NT2/D1 (cell line): ENCODE measurements at places on chromosomes 6 and 20.

DNA sequence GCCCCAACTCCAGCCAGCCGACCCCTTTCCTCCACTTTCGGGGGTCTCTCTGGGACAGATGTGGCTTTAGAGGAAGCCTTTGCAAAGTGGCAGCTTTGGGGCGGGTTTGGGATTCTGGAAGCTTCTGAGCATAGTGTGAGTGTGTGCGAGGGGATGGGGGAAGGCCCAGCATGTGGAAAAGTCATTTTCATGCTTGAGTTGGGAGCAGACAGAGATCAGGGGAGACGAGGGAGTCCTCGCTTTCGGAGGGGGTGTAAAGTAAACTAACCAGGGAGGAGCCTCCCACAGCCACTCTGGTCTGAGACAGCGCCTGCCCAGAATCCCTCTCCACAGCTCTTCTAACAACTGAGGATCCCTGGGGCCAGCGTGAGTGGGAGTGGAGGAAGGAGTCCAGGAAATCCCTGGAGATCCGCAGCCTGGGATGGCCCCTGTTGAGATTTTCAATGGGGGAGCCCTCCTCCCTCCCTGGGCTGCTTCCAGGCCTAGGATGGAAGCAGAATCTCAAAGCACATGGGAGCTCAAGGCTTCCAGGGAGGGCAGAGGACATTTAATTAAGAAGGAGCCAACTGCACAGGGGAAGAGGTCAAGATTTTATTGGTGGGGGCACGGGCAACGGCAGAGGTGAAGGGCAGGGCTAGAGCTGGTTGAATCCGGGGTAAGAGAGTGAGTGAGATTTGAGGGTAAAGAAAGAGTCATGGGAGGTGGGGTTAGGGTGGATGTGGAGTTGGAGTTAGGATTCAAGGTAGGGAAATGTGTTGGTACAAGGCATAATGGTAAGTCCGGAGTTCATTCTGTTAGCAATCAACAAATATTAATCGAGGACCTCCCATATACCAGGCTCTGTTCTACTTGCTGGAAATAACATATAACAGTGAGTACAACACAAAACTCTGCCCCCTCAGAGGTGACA lies 102.3 kb upstream of the FOXP4 start:
- DNase-seq = no peak

GRCh38 chr20:23691675-23692074 lies 2.8 kb upstream of the CST4 start:
- no peak for DNase-seq

DNA sequence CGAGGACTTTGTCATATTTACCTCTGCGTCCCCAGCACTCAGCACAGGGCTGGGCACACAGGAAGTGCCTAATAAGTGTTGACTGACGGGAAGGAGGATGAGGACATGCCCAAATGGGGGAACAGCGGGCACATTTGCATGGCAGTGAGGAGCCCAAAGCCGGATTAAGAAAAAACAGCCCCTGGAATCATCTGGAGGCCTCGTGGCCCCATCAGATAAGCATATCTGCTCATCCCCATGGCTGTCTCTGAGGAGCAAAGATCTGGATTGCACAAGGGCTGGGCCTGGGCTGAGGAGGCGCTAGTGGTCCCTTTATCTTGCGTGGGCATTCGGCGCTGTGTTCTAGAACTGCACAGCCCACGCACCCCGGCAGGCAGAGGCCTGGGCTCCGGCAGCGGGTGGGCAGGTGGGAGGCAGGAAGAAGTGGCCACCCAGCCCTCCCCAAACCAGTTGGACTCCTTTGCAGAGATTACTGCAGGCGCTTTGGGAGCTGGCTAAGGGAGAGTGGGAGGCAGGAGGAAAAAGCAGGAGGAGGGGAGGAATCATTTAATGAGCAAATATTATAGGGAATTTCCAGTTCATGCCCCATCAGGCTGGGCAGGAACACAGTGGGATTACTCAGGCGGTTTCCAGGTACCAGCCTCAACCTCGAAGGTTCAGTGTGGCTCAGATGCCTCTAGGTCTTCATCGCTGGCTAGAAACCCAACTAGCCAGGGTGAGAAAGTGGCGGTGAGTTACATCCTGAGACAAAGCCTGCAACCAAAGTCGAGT lies 108.1 kb downstream of the CEBPB start:
- no peak for DNase-seq

DNA sequence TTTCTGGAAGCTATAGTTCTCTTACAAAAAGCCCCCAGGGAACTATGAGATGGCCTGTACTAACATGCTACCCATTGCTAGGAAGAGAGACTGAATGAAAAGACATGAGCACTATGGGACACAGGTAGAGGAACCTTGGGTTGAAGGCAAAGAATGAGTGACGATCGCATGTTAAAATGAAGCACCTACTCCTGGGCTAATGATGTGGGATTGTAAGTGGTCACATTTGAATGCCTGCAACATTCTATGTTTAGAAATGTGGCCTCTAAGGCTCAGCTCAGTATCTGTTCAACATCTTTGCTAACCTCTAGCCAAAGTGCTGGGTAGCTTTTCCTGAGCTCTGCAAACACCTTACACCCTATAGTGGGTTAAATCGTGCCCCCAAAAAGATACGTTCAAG lies 5.2 kb upstream of the ZC3H12D start:
- no peak for DNase-seq

GRCh38 chr6:85551264-85551663 lies 42.4 kb downstream of the SNX14 start:
- DNase-seq = no peak

- DNase-seq = no peak
Measured at GRCh38 chr6:92690997-92691599, 728.3 kb downstream of the EPHA7 start.

DNA sequence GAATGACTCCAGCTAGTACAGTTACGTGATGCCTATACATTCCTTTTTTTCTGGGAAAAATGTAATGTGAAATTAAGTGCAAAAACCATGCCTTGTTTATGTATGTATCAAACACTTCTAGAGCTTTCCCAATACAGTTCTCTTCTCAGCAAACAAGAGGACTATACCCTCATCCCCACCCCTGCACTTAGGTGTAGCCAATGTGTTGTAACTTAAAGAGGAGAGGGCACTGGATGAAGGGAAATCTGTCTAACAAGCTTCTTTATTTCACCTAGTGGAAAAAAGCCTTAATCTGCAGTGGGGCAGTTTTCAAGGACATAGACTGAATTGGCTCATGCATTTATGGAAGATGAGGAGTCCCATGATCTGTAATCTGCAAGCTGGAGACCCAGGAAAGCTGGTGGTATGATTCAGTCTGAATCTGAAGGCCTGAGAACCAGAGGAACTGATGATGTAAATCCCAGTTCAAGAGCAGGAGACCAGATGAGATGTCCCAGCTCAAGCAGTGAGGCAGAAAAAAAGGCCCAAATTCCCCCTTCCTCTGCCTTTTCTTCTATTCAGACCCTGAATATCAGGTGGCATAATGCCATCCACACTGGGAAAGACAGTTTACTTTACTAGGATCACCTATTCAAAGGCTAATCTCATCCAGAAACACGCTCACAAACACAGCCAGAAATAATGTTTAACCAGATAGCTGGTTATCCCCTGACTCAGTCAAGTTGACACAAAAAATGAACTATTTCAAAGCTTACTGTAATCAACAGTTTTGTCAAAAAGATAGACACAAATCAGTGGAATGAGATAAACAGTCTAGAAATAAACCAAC lies 25.8 kb upstream of the SLC17A3 start:
- DNase-seq = no peak

DNA sequence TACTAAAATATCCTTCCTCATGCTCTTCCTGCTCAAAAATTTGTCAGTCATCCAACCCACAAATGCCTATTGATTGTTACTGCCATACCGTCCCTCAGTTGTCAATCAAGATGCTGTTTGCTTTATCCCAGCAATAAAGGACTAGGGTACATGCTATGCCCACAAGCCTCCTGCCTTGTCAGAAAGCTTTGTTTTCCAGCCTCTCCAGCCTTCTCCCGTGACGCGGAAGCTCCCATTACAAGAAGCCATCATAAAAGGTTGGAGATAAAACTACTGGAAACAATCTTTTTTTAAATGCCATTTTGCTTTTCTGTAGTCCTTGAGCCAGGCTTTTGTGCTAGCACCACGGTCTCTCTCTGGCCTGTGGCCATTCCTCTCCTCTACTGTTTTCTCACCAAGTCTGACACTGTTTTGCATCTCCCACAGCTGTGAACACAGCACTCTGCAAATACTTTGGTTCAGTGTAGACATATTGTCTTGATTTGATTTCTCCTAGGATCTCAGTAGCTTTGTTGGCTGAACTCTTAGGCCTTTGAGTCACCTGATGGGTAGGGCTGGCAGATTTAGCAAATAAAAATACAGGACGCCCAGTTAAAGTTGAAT lies 495.7 kb upstream of the JARID2 start:
- DNase-seq = no peak

GRCh38 chr6:160386869-160387530 lies 38.8 kb downstream of the SLC22A3 start:
- no peak for DNase-seq

DNA sequence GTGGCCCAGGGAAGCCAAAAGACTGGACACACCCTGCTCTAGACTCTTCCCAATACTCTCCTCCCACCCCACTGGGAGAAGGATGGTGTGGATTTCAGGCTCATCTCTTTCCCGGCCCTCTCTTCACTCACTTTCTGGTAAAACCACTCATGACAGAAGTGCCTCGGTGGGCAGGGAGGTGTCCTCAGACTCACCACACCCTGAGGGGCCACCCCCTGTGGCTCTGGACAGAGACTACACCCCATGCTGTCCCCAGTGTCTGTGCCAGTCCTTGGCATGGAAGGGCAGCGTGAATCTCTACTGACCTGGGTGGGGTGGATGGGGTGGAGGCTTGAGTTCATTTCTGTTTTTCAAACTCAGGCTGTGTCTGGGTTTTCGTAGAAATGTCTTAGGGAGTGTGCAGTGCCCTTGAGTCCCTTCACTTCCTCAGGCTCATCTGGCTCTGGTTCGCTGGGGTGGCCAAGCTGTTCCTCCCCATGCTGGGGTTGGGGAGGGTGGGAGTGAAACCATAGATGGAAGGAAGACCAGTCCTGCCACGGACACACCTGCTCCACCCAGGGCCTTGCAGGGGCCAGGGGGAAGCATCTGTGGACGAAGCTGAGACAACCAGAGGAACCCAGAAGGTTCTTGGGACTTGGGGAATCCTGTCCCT lies 59.1 kb downstream of the EZR start:
- no peak for DNase-seq

DNA sequence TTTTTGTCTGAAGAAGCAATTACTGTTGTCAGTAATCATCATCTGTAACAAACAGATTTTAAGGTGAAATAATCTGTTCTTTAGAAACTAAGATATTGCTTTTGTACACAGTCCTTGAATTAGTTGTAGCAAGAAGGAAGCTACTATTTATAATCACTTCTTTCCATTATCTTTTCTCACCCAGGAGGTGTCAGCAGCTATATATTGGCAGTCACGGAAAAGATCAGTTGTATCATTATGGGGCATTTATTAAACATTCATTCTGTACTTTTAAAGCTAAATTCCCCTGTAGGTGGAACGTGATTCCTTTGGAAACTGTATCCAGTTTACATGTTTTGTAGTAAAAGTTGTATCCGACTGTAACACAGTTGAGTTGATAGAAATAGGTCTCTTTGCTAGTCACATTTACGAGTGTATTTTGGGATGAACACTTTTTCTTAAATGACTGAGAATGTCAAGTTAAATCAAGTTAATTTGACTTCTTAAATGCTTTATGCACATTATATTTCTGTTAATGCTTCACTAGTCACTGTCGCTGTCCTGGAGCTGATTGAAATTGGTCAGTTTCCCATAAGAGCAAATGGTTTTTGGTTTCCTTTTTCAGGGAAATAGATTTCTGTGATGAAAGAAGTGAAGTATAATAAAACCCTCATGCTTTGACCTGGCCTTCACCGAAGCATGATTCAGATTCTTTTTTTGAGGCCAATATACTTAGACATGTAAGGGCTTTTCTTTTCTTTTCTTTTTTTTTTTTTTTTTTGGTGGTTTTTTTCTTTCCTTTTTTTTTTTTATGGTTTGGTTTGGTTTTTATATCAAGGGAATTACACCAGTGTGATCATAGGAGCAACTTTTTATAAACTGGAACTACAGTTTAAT lies 5.1 kb downstream of the QKI start:
- DNase-seq = no peak

- peak; percentile 27 for DNase-seq
Measured at GRCh38 chr6:52286798-52287432, 2.4 kb upstream of the MCM3 start.

DNA sequence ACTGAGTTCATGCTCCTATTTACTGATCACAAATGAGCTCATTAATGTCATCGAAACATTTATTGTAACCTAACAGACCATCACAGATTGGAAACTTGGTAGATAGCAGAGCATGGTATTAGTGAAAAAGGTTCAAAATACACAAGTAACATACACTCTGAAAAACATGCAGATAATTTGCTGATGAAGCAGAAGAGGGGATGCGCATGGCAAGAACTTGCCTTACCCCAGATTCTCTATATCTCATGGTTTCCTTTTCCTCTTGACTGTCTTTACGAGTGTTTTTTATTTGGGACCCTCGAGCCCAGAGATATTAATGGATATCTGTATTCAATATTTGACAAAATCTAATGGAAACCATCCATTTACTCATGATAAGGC lies 37.6 kb downstream of the QRSL1 start:
- no peak for DNase-seq

- no peak for DNase-seq
Measured at GRCh38 chr20:3282271-3283221, 43.6 kb upstream of the SLC4A11 start.

DNA sequence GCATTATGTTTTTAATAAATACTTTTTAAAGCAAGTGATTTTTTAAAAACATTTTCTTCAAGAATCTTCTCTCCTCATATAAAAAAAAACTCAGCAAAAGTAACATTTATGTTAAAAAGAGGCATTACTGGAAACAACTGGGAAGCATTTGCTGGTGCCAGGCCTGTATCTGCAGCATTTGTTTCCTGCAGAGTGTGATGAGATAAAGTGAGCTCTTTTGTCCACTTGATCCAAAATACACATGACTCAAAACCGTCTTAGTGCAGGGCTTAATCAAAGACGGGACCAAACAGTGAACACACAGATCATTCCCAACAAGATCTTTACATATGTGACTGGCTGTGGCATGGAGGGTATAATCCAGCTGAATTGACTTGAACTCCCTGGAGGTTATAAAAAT lies 28.3 kb upstream of the RIPPLY2 start:
- no peak for DNase-seq

GRCh38 chr6:130019326-130020072 lies 1.1 kb downstream of the L3MBTL3 start:
- no peak for DNase-seq

DNA sequence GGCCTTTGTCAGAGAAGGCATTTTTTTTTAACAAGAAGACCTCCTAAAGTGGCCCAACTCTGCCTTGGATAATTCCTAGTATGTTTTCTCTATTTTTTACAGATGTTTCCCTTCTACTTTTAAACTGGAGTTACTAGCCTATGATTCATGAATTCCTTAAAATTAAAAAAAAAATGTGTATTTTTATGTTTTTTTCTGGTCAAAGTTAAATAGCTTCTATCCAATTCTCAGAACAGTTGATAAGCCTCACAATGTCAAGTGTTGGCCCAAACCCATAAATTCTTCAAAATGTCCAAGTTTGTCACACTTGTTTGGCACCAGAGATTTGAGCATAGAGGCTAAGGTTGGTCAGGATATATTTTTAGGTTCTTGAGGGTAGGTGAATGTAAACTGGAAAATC lies 64.0 kb downstream of the JAG1 start:
- DNase-seq = no peak

GRCh38 chr6:29850011-29850553 lies 22.5 kb downstream of the HLA-G start:
- DNase-seq = no peak

GRCh38 chr6:117907601-117908245 lies 659 bp downstream of the SLC35F1 start:
- DNase-seq = no peak

- no peak for DNase-seq
Measured at GRCh38 chr6:11486051-11486450, 51.5 kb upstream of the TMEM170B start.
